NCI-H2081 treated with DMSO at 0.1 percent for 48 hours (cell line): ENCODE measurements at places on chromosomes 13 and 19.

DNA sequence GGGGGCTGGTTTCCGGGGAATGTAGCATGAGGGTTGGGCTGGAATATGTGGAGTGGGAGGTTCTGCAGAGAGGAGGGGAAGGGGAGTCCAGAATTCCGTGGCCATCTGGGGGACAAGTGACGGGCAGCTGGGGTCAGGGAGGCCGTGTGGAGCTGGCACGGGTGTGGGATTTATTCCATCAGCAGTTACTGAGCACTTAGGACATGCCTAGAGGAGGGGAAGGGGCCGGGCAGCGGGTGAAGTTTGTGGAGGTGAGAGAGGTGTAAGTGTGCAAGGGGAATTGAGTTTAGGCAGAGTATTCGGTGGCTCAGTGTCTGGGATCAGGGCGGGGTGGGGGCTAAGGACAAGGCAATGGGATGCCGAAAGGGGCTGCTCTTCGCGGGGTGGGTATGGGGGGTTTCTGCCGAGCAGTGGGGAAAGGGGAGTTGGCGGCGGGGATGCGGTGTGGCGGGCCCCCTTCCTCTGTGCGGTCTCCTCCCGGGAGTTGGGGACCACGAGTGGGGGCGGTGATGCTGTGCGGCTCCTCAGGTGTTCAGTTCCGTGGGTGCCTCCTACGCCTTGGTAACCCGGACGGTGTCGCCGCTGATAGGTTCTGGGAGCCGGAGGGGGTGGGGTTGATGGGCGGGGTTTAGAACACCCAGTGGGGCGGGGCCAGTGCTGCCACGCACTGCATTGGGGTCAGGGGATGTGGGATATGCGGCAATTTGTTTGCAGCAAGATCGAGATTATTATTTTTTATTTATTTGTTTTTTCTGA, 5.4 kb downstream of the CCDC61 start:
- DNase-seq: no peak

DNA sequence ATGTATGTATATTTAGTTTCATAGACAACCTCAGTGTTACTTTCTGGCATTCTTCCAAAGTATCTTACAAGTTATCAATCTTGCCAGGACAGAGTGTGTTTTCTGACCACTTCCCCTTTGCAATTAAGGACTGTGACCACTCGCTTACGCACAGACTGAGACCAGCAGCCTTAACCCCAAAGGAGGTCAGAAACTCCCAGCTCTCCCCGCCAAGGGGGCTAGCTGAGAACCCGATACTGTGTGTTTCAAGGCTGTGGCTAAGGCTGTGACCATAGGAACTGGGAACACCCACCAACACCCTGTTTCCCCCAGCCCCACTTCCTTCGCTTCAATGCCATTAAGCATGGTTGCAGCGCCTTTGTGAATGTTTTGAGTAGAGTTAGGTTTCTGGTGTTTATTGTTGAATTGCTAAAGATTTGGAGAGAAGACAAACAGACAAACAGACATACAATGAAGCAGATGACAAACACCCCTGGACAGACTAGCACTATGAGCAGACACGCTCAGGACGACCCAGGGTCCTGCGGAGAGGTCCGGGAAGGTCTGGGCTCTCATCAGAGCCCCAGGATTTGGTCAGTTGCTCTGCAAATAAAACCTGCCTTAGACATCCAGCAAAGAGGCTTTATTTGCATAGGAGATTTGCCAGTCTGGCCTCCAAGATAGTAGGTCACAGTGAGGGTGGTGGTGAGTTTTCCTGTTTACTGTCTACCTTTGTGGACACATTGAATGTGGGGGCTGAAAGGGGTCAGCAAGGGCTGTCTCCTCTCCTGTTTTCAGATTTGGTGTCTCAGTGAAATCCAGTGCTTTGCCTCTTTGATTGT, 25.0 kb upstream of the TNFSF11 start:
- DNase-seq: no peak

DNA sequence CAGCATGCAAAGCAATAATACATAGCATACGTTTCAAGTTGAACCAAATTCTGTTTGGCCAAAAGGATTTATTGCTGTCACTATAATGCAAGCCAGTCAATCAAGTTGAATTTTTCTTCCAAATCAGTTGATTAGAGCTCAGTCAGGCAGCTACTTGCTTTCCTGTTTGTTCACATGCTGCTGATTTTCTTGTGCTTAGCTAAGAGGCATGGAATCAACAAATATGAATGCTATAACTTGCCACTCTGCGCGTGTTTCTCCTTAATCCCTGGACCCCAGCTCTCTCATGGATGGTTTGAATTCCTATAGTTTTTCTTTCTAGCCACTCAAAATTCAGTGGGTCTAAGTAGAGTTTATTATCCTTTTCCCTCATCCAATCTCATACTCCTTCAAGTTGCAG, 311.3 kb downstream of the KLF5 start:
- no peak for DNase-seq

DNA sequence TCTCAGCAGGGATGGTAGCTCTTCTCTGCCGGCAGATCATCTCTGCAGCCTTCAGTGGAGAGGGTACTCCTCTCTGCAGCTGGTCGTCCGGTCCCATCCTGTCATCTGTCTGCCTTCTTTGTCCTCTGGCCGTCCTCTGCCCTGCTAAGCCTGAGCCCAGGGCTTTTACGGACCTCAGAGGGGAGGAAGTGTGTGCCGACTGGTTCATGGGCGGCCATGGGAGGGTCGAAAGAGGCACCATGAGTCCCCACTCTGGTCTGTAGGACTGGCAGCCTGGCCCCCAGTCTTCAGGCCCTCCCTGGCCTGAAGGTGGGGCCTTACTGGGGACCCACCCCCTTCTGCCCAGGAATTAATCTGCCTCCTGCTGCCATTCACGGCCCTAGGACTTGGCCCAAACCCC, 4.0 kb downstream of the ZNF554 start:
- no peak for DNase-seq

DNA sequence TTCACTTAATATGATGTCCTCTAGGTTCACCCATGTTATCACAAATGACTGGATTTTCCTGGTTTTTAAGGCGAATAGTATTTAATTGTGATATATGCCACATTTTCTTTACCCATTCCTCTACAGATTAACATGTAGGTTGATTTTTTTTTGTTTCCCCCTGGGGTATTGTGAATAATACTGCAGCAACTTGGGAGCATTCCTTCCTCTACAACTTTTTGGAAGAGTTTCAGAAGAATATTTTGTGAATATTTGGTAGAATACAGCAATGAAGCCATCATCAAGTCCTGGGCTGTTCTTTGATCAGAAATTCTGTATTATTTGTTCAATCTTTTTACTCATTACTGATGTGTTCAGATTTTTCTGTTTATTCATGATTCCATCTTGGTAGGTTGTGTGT, 5.6 kb upstream of the ZNF331 start:
- no peak for DNase-seq

DNA sequence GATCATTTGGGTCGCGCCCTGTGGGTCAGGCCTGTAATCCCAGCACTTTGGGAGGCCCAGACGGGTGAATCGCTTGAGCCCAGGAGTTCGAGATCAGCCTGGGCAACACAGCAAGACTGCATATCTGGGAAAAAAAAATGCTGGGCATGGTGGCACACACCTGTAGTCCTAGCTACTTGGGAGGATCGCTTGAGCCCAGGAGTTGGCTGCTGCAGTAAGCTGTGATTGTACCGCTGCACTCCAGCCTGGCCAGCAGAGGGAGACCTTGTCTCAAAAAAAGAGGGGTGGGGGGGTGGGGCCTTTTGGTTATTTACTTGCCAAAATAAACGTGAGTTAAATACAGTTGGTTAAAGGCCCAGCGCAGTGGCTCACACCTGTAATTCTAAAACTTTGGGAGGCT, 9.8 kb upstream of the ZNF544 start:
- peak; percentile 3 for DNase-seq

GRCh38 chr13:111066544-111066943, 48.6 kb upstream of the ARHGEF7 start:
- DNase-seq: no peak

- DNase-seq: no peak
Measured at GRCh38 chr13:42056583-42056982, 8.1 kb downstream of the DGKH start.

DNA sequence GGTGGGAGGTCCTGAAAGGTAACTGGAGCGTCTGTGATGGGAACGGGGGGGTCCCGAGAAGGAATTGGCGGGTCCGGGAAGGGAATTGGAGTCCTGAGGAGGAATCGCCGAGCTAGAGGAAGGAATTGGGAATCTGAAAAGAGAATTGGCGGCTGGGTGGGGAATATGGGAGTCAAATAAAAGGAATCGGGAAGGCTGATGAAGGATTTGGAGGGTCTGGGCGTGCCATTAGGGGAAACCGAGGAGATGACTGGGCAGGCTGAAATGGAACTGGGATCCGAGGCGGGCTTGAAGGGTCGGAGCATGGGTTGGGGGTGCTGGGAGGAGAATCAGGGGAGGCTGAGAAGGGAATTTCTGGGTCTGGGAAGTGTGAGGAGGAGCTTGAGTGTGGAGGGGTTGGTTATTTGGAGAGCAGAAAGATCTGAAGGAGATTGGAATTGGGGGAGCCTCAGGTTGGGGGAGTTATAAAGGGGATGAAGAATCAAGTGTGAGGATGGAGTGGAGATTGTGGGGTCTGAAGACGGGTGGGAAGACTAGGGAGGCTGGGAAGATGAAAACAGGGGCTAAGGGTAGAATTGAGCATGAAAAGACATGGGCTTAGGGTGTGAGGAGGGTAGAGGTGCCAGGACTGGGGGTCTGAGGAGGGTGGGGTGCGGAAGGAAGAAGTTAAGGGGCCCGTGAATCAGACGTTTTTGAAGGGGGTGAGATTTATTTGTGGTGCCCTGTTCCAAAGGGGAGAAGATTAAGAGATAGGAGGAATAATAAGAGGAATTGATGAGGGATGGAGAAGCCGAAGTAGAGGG, 718 bp downstream of the ACTN4 start:
- DNase-seq: no peak

GRCh38 chr19:7515110-7515644, 726 bp upstream of the ZNF358 start:
- DNase-seq: no peak

- DNase-seq: no peak
Measured at GRCh38 chr13:112859817-112860190, 109.2 kb upstream of the MCF2L start.

GRCh38 chr13:110350509-110350908, 43.4 kb downstream of the COL4A2 start:
- no peak for DNase-seq

DNA sequence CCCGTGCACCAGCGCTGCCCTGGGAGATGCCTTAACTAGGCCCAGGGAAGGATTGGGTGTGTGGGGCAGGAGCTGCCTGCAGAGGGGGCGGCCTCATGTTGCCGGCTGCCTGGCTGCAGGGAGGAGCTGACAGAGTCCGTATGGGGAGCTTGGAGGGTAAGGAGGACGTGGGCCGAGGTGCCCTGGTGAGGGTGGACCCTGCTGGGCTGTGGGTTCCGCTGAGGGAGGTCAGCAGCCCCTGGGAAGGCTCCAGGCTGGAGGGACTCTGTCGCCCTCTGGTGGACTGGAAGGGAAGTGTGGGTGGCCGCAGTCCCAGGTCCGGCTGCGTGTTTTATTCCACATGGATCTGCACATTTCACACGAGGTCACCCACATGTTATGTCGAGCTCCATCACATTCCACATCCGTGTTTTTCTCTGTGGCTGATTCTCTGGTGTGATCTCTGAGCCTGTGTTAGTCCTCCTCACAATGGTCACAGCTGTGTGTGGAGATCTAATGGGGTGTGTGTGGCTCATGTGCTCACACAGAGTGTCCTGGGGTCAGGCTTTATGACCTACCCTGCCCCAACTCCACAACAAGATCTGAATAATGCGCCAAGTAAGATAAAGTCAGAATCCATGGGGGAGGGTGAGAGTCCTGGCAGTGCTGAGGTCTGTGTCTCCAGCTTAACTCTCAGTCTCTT, 1.8 kb upstream of the CEACAM8 start:
- DNase-seq: no peak

GRCh38 chr13:22298530-22298929, 627.7 kb downstream of the FGF9 start:
- no peak for DNase-seq

GRCh38 chr13:99391781-99392469, 84.7 kb upstream of the GPR183 start:
- no peak for DNase-seq

- peak; percentile 33 for DNase-seq
Measured at GRCh38 chr19:6056801-6057650, 53.3 kb downstream of the RFX2 start.

DNA sequence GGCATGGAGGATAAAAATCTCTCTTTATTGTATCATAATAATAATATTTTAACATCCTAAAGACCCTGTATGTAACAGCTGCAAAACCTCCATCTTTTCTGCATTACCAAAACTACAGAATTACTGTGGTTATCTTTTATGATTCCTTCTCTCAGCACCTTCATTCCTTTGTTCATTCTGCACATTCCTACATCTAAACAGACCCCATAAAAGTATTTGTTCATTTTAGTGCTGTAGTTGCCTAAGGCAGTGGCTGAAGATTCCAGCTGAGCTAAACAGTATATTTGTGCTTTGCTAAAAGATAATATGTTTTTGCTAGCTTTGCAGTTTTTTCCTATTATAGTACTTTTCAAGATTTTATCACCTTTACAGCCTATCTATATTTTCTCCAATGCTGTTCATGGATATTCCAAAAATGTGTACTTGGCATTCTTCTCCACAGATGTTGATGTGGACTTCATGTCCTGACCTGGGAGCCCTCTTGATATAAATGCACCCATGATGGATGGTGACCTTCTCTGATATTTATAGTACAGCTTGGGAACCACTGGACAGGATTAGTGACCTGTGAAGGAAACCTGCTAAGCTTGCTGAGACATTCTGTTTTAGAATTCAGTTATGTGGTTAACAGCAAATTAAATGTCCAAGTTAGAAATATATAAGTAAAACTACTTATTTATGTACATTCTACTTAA, 2832.9 kb upstream of the PCDH20 start:
- DNase-seq: no peak

DNA sequence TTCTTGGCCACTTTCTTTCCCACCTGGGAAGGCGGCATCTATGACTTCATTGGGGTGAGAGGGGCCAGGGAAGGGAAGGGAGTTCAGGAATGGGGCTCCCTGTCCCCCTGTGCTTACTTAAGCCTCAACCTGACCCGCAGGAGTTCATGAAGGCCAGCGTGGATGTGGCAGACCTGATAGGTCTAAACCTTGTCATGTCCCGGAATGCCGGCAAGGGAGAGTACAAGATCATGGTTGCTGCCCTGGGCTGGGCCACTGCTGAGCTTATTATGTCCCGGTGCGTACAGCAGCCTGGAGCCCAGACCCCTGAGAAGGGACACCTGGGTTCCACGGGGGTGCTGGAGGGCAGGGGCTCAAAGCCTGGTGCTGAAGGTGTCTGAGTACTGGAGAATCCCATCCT, 1.1 kb downstream of the TMEM147 start:
- no peak for DNase-seq

- no peak for DNase-seq
Measured at GRCh38 chr13:78499802-78500201, 103.5 kb downstream of the POU4F1 start.

GRCh38 chr13:108176685-108177274, 38.6 kb downstream of the LIG4 start:
- DNase-seq: no peak

GRCh38 chr13:27047081-27047480, 124.5 kb downstream of the USP12 start:
- no peak for DNase-seq
